COLO829 (cell line): ENCODE measurements at places on chromosomes 7 and 10.
A peak's percentile ranks its signal among the peaks of the same experiment; 100 is the strongest.

DNA sequence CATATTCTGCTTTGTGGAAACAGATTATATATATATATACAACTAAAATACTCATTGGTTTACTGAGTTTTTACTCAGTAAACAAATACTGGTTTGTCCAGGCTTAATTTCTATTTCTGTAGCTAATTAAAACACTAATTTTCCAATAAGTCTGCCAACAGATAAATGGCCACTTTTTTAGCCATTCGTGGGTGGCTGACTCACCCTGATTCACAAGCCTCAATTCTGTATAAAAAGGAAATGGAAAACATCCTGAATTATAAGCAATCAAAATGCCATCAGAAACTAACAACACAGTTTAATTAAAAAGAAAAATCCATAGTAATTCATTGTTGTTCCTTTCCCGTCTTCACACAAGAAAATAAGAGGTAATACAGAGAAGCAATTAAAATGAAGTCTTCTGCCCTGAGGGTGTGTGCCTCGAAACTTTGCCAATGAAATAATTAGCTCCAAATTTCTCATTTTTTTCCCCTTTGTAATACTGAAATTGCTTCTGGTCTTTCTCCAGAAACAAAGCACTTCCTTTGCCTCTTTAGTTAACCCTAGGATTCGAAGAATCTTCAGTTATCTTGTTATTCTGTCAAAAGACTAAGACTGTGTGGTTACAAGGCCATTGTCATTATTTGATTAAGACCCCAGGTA is 118.7 kb upstream of the PTN start:
- peak; percentile 64 for DNase-seq

DNA sequence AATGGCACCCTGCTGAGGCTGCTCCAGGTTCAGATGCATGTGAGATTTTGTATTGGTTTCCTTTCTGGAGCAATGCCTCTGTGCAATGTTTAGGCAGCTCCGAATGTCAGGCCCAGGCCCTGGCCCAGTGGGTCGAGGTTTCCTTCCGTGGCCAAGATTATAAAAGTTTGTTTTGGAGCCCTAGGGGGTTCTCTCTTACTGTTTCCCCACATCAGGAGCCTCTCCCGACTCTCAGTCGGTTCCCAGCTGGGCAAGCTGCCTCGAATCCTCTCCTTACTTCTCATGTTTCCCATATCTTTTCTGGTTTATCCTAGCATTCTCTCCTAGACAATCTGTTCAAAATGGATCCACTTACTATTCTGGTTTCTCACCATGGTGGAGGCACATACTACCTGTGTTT is 11.0 kb downstream of the TMEM140 start:
- DNase-seq: no peak

DNA sequence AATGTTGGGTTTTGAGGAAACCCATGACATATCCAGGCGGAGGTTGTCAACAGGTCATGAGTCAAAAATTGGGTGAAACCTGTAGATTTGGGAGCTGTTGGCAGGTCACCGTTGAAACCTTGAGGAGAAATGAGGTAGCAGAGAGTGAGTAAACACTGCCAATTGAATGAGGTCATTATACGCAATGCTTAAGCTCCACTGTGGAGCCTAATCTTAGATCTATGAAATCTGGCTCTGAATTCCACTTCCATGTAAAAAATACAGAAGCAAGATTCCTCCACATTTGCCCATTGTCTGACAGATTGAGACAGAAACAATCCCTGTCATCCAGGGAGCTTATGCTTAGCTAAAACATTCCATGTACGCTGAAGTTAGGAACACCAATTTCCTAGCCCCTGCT is 76.0 kb upstream of the IL6 start:
- no peak for DNase-seq

DNA sequence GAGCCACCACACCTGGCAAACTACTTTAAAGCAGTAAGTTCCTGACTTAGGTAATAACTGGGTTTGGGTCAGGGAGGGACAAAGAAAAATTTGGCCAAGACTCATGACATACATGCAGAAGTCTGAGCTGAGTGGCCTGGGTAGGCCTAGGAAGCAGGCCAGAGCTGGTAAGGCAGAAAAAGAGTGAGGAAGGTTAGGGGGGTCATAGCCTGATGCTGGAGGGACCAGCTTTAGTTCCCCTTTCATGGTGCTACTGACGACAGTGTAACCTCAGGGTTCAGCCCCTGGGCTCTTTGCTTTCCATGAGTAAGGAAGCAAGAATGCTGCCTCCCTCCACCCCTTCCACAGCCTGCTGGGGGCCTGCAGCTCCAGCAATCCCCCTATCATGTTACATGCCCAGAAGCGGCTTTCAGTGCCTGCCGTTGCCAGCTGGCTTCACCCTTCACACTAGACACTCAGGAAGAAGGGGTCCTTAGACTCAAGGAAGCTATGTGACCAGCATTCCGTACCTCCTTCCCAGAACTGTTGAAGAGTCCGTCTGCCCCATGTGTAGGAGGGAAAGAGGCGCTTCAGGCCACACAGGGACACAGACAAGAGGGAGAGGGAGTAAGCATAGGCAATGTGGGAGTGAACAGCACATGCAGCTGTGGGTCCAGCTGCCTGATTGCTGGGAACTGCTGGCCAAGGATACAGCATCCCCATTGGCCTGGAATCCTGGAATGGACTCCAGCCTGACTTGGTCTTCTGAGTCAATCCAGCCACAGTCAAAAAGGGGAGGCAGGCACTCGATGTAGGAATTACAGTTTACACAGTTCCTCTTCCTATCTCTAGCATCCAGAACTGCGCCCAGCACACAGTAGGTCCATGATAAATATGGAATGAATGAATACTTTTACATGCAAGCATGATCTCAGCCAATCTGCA is 4.1 kb upstream of the PLAU start:
- no peak for DNase-seq

GRCh38 chr10:88851706-88852105 is at the start of gene ANKRD22:
Gene ANKRD22 (minus strand): TSS chr10:88851844. CDS start chr10:88851607, 237 bp downstream.
- no peak for DNase-seq

- no peak for DNase-seq
These were observed 59.0 kb upstream of the CHST15 start for GRCh38 chr10:124152139-124153022.

GRCh38 chr7:21192657-21193056 is 235.2 kb upstream of the SP4 start:
- no peak for DNase-seq

GRCh38 chr7:122546496-122546895 is 152.4 kb downstream of the RNF133 start:
- no peak for DNase-seq

DNA sequence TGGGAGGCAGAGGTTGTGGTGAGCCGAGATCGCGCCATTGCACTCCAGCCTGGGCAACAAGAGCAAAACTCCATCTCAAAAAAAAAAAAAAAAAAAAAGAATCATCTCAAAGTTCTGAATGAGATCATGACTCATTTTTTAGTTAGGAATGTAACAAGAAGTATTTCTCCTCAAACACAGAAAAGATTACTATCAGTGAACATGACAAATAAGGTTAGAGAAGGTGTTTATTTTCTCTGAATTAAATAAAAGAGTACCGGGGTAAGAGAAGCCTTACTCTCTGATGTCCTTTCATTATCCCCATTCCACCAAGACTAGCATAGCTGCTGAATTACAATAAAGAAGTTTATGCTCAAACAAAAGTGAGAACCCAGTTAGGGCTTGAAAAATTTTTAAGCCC is 50.1 kb downstream of the IPMK start:
- DNase-seq: no peak

- DNase-seq: no peak
These were observed 140.2 kb downstream of the AUTS2 start for GRCh38 chr7:69738396-69738951.

- no peak for DNase-seq
These were observed 3.6 kb upstream of the GPR146 start for GRCh38 chr7:1040790-1041189.

DNA sequence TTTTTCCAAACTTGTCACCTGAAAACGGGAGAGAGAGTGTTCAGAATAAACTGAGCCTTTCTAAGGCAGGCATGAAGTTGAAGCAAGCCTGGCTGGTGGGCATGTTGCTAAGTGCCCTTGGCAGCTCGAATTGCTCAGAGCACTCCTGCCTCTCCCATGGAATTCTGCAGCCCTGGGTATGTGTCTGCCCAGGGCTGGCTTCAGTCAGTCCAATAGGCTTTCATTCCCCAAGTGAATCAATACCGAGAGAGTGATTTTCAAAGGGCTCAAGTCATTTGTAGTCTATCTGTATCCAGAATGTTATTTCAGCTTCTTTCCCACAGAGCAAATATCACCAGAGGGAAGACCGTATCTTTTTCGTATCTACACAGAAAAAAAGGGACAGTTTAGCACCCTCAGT is 415.5 kb upstream of the COBL start:
- no peak for DNase-seq

GRCh38 chr7:147700702-147701101 is 889.9 kb upstream of the C7orf33 start:
- no peak for DNase-seq
